T-helper 9 cell (primary cell): ENCODE measurements at places on chromosomes 3 and 15.

DNA sequence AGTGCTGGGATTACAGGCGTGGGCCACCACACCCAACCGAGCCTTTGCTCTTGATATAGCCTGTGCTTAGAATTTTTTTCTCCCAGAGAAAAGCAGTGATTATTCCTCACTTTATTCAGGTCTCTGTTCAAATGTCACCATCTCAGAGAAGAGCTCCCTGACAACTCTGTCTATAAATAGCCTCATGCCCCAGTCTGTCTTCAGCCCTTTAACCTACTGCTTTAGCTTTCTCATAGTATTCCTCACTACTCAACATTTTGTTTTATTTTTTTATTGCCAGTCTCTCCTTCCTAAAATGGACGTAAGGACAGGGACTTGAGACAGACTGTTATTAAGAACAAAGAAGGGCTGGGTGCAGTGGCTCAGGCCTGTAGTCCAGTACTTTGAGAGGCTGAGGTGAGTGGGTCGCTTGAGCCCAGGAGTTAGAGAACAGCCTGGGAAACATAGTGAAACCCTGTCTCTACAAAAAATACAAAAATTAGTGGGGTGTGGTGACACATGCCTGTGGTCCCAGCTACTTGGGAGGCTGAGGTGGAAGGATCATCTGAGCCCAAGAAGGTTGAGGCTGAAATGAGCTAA, 78.7 kb upstream of the TTBK2 start:
- DNase-seq: no peak

- no peak for DNase-seq
Observed at GRCh38 chr3:150527464-150528255, 18.6 kb downstream of the SERP1 start.

DNA sequence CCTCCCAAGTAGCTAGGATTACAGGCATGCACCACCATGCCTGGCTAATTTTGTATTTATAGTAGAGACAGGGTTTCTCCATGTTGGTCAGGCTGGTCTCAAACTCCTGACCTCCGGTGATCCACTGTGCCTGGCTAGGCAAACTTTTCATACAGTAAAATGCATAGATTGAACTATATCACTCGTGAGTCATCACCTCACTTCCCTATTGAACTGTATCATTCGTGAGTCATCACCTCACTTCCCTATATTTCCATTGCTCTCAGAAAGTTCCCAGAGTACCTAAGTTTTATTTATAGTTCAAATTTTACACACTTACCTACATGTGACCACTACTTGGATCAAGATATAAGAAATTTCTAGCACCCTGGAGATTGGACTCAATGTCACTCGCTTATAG, 73.6 kb upstream of the ACAD9 start:
- DNase-seq: no peak

DNA sequence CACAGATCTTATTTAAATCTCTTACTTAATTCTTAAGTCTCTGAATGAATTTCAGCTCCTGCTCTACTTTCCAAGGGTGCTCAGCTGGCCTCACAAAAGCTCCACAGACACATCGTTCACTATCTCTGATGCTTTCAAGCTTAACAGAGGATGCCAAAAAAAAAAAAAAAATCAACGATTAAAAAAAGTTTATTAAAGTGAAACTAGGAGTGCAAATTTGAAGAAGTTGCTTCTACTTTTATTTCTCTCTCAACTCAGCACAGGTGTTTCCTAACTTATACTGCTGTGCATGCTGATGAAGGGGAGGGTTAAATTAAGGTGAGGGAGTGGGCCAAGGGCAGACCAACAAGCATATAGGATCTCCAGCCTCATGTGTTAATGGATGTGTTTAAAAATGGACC, 157.2 kb downstream of the TIGIT start:
- DNase-seq: no peak

DNA sequence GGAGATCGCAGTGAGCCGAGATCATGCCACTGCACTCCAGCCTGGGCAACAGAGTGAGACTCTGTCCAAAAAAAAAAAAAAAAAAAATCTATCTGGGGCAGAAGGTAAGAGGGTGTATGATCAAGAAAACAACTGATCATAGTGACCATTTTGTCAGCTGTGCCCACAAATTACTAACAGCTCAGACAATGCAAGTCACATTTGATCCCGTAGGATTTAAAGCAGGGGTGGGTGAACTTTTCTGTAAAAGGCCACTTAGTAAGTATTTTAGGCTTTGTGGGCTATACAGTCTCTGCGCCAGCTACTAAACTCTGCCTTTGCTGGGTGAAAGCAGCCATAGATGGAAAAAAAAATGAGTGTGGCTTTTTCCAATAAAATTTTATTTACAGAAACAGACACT, 57.6 kb upstream of the ABI3BP start:
- DNase-seq: no peak

DNA sequence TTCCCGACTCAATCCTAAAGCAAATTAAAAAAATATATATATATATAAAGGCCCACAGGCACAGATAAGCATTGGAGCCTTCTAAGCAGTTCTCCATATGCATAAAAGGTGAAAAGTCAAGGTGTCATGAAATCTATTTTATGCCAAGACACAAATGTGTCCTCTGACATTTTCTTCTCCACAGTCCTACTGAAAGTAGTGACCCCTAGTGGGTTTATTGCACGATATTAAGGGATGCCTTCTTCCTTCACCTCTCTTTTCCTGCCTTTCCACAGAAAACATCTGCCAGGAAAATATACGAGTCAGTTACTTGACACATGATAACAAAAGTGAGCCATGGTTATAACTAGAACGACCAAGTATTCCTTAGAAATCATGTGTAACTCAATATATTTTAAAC, 303.2 kb downstream of the TIGIT start:
- DNase-seq: no peak

DNA sequence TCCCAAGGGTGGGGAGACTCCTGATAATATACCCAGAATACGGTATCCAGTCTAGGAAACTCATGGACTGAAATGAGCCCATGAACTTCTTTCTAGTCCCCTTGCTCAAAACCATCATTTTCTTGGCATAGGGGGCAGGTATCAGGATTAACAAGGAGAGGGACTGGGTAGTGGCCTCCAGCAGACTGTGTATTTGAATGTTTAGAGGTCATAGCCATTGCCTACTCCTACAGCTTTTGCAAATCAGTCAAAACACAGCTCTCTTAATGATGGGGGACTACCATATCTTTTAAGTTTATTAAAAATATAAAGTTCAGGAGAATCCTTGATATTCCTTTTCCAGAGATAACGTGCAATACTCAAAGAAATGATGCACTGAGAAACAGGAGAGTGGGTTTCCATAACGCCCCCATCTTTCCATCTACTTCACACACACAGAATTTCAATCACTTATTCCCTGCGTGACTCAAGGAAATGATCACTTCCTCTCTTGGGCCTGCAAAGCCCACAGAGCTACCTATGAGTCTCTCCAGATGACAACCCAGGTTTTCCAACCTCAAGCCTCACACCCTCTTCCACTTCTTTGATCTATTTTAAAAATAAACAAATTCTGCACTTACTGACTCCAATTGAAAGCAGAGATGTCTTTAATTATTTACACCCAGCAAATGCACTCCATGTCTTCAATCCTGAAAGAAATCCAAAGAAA, 584.0 kb upstream of the LMCD1 start:
- DNase-seq: no peak

DNA sequence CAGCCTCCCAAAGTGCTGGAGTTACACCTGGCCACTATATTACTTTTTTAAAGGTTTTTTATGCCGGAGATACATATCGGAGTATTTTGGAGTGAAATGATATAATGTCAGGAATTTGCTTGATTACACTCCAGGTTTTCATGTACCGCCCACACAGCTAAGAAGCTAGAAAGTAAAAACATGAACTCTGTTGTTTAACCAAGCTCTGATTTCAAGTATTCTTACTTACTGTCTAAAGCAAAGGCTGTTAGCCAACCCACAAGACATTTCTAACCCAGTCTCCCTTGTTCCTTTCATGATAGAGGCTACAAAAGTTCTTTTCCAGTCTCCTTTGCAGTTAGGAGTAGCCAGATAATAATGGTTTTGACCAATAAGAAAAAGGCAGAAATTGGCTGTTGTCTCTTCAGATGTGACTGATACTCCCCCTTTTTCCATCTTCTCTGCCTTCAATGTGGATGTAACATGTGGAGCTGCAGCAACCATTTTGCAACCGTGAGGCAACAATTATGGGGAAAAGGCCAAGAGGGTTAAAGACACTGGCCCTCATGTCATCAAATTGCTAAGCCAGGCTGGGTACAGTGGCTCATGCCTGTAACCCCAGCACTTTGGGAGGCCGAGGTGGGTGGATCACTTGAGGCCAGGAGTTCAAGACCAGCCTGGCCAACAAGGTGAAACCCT, 6.1 kb upstream of the CP start:
- no peak for DNase-seq

DNA sequence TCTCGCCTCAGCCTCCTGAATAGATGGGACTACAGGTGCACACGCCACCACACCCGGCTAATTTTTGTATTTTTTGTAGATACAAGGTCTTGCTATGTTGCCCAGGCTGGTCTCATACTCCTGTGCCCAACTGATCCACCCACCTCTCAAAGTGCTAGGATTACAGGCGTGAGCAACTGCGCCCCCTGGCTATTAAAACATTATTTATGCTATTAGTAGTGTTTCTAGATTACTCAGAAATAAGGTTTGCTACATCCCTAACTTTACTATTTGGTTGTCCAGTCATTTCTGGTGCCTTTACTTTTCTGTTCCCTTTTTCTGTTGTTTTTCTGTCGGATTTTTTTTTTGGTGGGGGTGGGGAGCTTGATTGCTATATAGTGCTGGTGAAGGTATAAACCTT, 393.6 kb upstream of the TPM1 start:
- no peak for DNase-seq

GRCh38 chr3:111911446-111911845, 52.4 kb downstream of the PHLDB2 start:
- no peak for DNase-seq

DNA sequence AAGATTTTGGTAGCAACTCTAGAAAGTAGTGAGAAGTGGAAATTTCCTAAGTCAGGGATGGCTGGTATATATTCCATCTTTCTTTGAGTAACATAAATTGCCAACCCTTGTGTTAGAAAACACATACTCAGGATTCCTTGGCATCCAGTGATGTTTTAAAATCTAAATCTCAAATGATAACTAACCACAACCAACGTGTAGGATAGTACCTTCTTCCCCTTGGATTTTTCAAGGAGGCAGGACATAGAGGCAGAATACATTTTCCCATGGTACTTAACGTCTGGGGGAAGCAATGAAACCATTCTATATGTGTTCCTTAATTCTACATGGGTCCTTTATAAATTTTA, 93.4 kb downstream of the WDR76 start:
- no peak for DNase-seq

GRCh38 chr15:37028625-37029296, 71.6 kb downstream of the MEIS2 start:
- no peak for DNase-seq

DNA sequence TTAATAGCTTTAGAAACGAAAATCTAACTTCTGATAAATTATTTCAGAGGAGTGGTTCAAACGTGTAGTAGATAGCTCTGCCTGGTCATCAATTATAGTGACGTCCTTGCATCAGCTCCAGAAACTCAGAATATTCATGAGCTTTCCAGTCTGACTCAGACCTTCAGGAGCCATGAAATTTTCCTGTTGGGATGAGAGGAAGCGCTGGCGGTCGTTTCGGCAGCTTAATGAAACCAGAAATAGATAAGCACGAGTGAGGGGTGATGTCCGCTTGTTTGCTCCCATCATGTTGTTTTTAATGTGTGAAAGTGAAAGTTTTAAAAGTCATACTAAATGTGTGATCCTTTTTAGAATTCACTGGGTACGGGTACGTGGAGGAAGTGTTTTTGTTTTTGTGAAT, 141.1 kb downstream of the PGPEP1L start:
- DNase-seq: no peak

- DNase-seq: no peak
Observed at GRCh38 chr3:107284612-107285011, 92.6 kb upstream of the CCDC54 start.

DNA sequence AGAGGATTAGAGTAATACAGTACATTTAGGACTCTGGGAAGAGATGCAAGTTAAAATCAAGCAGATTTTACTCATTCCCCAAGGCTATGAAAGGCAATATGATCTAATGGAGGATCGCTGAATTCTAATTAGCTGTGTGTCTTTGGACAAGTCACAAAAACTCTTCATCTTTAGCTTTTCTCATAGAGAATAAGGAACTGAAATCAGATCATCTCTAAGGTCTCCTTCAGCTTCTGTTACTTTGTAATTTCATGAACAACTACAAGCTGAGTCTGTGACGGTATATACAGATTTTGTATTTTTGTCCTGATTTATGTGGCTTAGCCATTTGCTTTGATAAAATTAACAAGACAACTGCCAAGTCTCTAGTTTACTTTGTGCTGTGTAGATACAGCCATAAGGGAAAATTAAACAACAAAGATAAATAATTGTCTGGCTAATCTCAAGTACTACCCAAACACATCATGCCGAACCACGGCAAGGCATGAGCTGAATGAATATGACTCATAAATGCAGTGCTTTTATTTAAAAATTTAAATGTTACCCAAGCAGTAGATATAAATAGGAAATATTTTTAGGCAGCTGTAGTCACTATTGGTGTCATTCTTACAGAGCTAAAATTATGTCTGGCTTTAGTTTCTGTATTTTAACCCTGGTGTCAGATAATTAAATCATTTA, 81.5 kb downstream of the GAP43 start:
- DNase-seq: no peak
